ENCODE measurements at places on chromosomes 7 and 10.

DNA sequence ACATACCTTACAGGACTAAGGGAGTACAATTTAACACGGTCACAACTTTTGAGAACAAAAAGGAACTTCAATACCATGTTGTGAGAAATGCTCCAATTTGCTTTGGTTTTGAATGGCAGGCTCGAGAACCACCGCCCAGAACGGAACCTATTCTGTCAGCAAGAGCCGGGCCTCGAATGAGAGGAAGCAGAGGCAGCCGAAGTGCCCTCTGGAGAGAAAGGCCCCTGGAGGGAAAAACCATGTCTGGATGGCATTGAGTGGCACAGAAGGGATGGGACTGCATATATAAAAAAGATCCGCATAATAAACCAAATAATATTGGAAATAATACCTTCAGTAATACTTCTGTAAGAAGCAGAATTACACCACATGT lies 85.6 kb downstream of the CHST15 start:
- DNase-seq, result no peak

GRCh38 chr7:46695051-46695708 lies 774.1 kb upstream of the IGFBP3 start:
- no peak for DNase-seq

GRCh38 chr10:72425133-72425532 lies 70.4 kb upstream of the DNAJB12 start:
- DNase-seq, result no peak

DNA sequence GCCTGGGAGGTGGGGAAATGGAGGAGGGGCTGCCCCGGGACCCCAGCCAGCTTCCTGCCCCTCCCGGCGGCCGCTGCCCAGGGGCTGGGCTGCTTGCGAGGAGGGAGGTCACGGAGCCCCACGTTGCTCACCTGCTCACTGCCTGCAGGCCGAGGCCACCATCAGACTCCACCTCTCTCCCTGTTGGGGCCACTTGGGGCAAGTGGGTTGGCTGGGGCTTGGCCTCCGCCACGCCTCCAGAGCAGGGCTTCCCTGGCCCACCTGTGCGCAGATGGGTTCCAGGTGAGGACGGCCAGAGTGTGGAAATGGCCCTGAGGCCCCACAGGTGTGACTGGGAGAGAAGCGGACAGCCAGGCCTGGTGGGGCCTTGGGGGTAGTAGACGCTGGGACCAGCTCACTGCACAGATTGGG lies 82.8 kb upstream of the DIP2C start:
- no peak for DNase-seq

- DNase-seq, result peak; percentile 64
Measured at GRCh38 chr10:100670828-100671479, 74.4 kb upstream of the PAX2 start.

DNA sequence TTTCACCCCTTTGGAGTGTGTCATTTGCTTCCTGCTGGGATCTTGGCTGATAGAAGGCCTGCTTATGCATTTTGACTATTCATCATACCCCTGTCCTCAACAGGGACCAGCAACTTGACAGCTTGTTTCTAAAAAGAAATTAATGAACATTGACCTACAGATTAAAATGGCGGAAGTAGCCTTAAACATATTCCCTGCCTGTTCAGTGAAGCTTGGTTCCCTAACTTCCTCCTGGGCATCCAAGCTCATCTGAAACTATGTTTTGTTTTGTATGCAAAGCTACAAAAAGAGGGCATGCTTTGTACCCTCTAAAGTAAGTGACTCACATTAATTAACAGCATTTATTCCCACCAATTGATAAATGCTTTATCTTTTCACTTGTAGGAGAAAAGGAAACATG lies 26.8 kb upstream of the CDK14 start:
- DNase-seq, result no peak

DNA sequence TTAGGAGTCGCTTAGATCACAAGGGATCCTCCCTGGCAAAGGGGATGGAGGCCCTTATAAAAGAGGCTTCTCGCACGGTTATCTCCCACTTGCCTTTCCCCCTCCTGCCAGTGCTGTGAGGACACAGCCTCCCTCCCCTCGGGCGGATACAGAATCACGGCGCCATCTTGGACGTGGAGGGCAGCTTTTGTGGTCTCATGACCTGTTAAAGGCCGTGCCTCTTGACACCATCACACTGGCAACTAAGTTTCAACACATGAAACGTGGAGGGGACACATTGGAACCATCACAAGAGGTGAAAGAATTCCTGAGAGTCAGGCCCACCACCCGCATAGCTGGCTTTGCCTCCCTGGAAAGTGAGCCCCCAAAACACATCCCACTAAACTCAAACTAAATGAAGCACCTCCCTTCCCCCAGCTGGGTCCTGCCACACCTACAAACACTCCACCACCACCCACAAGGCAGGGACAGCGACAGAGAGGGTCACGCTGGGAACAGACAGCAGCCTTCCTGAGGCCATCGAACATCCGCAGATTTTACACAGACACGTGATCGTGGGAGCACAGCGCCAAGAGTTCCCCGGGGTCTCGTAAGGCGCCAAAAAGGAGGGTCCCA lies 110.6 kb downstream of the TCERG1L start:
- no peak for DNase-seq

GRCh38 chr10:48792687-48793096 lies 108.0 kb downstream of the WDFY4 start:
- DNase-seq, result no peak

DNA sequence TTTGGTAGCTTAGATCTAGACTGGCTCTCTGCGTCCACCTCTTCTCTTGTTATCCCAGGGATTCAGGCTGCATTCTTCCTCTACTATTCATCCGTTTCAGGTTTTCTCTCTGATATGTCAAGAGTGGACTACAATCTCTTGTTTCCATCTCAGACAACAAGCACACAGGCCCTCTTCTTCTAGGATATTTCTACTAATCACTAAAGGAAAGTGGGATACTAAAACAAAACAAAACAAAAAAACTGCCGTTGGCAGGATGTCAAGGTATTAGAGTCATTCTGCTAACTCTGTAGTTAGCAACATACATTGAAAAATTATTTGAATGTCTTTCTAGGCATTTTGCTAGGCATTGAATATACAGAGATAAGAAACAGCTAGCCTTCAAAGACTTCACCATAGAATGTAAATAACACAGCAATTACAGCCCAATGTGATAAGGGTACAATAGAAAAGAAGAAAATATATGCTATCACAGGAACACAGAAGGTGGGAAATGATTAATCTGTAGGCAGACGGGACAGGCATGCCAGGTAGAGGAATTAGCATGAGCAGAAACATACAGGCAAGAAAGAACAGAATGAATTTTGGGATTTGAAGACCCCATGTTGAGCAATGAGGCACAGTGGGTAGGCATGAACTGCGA lies 210.5 kb downstream of the CSTF2T start:
- no peak for DNase-seq

DNA sequence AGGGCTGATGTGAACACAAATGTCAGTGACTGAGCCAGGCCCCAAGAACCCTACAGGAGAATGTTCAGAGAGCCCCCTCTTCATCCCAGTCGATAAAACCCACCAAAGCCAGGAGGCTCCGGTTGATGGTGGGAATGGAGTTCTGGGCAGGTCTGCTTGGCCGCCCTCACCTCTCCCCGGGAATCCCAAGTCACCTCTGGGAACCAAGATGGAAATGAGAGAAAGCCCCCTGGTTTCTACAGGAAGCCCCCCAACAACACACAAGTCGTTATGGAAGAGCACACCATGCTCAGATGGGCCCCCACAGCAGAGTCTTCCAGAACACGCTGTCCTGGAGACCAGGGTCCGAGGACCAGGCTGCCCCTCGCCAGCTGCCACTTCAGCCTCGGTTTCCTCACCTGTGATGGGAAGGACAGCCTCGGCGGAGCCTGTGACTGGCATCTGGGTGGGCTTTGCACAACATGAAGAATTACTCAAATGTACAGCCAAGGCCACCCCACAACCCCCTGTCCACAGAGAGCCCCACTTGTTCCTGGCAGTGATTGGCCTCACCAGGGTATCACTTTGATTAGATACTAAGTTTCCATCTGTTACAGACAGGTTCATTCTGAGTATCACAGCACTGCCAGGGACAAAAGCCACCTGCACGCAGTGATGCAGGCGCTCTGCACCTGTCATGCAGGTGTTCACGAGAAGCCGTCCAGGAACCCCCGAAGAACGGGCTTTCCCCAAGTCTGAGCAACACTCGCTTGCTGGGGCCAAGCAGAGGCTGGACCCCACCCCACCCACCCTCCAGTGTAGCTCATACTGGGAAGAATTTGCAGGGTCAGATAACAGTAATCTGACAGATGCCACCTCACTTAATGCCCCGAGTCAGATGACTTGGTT lies 57.6 kb downstream of the MKI67 start:
- DNase-seq, result no peak

GRCh38 chr7:42858570-42858969 lies 53.3 kb downstream of the C7orf25 start:
- no peak for DNase-seq

GRCh38 chr7:1516586-1517251 lies 12.5 kb upstream of the INTS1 start:
- DNase-seq, result no peak

DNA sequence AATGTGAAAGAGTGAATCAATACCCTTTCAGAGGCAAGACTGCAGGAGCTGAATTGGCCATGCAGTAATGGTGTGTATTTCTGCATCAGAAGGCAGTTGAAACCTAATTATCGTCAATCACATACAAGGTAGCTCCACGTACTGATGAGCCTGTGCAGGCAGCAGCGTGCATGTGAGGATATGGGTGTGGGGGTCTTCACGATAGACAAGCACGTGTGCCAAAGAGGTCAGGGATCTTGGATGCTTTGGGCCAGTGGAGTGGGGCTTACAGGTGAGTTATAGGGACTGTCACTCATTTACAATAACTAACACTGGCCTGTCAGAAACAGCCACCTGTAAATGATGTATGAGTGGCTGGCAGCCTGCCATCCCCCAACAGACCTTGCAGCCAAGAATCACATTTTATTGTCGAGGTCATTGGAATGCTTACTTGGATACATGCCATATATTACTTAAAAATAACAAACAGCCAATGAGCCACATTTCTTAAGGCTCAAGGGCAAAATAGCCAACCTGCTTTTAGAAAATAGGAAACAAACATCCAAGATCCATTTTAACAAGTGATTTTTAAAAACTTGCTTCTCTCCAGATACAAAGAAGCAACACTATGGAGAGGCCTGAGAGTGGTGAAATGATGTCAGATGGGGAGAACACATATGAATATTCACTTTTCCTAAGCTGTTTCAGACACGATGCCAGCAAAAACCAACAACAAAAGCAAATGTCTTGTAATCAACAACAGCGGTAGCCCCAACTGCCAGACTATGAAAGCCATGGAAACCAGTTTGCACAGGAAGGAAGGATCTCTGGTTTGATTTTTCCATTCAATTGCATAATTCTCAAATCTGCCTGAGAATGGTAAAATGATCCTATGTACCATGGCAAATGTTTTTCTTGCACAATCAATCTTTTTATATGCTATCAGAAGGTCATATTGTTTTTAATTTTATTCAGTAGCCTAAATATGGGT lies 210.7 kb downstream of the SKAP2 start:
- no peak for DNase-seq

DNA sequence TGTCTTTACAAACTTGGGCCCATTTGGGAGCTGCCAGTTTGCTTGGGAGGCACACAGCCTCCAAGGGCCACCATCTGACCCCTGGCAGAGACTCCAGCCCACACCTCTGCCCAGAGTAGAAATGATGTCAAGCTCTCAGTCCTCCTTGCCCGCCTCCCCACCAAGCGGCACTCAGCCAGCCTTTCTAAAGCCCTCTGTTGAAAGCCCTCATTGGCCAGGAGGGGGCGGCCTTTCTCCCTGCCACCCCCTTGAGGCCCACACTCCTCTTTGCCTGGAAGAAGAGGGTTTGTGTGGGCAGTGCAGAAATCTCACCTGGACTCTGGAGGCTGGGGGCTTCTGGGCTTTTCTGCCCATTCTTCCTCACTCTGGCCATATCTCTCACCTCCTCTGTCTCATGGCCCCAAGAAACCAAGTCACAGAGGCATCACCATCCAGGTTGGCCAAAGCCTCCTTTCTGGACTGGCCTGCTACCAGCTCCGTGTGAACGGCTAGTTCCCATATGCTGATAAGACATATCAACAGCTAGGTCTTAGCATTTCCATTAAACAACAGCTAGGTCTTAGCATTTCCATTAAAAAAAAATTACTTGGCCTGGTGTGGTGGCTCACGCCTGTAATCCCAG lies 36.1 kb downstream of the UBTD1 start:
- peak; percentile 47 for DNase-seq

DNA sequence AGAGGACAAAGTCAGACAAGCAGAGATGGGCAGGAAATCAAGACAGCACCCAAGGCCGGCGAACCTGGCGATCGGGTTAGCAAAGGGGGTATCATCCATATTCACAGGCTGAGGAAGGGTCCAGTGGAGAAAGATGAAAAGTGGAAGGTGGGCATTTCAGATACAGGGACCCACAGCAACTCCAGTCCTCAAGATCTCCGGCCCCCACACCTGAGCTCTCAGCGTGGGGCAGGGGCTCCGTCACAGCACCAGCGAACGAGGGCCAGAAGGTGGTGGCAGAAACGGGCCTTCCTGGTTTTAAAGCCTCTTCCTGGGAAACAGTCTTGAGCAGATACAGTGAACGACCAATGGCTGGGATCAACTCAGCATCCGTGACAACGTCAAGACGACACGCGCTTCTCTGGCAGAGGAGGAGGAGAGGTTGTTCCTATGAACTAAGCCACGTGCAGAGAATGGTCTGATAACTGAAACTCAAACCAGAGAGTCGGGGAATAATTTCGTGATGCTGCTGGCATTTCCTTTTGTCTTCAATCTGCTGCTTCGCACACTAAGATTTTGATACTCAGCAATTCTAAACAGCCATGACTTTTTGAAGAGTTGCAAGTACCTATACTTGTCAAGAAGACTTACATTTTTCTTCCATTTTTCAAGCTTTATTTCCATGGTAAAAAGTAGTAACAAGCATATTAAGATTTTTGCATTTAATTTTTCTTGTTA lies 219.8 kb downstream of the ZMYND11 start:
- DNase-seq, result no peak

- DNase-seq, result no peak
Measured at GRCh38 chr10:71072823-71073210, 139.6 kb upstream of the UNC5B start.

- no peak for DNase-seq
Measured at GRCh38 chr7:68269405-68269804, 1272.8 kb downstream of the TYW1 start.

DNA sequence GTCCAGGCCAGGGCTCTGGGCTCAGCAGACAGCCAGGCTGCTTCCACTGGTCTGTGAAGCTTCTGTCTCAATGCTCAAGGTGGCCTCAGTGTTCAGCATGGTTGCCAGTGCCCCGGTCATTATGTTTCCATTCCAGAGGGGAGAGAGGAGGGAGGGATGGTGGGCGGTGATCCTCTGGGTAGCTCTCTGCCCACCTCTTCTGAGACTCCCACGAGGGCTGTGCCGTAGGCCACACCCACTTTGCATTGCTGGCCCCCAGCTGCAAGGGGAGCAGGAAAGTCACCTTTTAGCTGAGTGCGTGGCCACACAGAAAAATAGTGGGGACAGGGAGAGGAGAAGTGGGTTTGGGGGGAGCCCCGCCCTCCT lies 42.5 kb downstream of the FOXK1 start:
- DNase-seq, result no peak

DNA sequence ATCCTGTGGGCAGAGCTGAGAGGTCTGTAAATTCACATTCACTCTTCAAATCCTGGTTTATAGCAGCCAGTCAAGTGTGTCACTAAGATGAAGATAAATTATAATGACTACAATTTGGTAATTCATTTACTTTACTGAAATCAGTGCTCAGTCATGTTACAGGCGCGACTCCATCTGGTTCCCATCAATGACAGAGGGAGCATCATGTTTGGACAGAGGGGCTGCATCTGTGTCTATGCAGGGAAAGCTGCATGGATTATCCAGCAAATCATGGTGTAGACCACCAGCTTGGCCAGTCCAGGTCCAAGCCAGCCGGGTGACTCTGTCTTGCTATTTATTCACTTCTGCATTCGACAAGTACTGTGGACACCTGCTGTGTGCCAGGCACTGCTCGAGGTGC lies 214.1 kb upstream of the ZNF32 start:
- no peak for DNase-seq

Data from activated CD4-positive, alpha-beta T cell treated with anti-CD3 and anti-CD28 coated beads, Interleukin-2, amount 50 U/mL, for 16 hours (primary cell).